HEK293T (cell line): ENCODE measurements at places on chromosomes 5 and 9.

GRCh38 chr5:10353241-10354047, at the start of gene MARCHF6:
MARCHF6 (plus strand) TSS chr5:10353695; CDS start chr5:10353899, 204 bp downstream.
- peak; percentile 83 for DNase-seq

DNA sequence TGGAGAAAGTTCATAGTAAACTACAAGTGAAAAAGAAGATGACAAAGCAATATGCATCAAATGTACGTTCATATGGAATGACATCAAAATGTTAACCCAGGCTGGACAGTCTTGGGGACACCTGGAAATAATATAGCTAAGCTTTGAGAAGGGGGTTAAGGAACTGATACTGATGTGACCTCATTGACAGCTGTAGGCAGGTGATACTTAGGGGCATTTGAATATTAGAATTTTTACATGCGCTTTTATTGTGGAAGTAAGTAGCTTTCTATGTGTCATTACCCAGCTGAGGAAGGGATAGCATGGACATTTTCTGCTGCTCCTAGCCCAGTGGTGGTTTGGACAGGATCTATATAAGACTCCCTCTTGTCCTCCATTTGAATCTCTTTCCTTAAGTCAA, 299.7 kb downstream of the CWC27 start:
- no peak for DNase-seq

GRCh38 chr5:121853850-121854249, 2.2 kb downstream of the FTMT start:
- DNase-seq = no peak

DNA sequence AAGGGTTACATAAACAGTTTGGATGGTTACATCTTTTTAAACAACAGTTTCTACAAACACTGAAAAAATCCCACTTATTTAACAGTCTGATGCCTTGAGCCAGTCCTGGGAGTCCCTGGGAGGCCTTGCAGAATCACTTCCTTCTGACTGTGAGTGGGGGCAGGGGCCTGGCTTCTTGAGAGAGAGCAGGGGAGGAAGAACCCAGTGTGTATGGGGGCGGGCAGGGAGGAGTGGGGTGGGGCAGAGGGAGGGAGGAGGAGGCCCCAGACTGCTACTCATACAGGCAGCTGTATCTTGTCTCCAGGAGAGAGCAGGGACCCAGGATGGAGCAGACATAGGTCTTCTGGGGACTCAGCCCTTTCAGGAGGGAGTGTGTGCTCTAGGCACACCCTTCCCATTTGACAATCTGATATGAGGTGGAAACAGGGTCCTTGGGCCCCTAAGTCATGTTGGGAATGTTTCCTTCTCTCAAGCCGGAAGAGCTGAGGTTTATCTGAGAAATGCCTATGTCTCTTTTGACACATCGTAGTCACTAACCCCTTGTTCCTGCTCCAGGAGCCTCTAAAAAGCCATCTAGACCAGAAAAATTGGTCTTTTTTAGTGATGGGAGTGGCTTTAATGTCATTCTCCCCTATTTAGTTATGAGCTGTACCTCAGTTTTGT, 52.8 kb downstream of the IRF1 start:
- no peak for DNase-seq

- no peak for DNase-seq
These were observed 86.8 kb upstream of the HSPA9 start for GRCh38 chr5:138661991-138662434.

DNA sequence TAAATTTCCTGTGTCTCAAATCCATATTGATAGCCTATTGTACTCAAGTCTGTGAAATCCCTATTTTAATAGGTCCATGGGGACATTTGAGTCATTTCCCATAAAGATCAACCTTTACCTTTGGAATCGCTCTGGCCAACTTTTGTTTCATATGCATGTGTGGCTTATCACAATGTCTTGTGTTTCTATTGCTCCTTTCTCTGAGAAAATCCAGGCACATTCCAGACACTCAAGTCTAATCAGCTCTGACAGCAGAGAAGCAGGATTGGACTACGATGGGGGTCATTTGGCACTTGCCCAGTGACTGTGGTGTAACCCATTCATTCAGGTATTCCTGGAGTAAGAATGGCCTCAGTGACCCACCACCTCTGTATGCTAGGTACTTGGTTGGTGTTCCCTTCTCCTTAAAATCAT, 48.4 kb downstream of the ACTBL2 start:
- DNase-seq = no peak

DNA sequence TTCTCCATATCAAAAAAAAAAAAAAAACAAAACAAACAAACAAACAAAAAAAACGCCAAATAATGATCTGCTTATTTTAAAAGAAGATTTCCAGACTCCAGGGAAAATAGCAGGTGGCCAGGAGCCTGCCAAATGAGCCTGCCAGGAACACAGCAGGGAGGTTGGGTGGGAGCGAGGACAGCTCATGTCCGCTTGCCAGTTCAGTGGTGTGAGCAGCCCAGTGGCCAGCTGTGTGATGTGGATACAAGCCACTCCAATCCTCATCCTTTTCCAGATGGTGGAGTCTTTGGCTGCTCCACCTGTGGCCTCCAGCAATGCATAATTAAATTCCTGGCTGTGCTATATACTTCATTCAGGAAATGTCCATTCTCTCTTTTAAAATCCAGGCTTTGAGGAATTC, 1025.1 kb upstream of the C9orf72 start:
- no peak for DNase-seq

DNA sequence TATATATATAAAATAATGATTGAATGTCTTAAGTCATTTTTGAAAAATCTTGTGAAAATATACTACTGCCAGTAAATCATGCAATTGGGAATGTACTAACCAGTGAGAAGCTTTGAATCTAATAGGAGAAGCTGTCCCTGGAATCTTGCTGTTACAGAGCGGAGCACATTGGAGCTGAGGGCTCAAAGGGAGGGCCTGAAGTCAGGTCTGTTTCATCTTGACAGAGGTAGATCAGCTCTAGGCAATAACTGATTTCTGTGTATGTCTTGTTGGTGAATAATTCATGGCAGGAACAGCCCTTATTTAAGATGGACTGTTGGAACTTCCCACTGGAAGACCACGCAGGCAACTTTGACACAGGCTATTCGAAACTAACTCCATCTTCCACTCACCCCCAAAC, 17.5 kb downstream of the CAMK4 start:
- no peak for DNase-seq

DNA sequence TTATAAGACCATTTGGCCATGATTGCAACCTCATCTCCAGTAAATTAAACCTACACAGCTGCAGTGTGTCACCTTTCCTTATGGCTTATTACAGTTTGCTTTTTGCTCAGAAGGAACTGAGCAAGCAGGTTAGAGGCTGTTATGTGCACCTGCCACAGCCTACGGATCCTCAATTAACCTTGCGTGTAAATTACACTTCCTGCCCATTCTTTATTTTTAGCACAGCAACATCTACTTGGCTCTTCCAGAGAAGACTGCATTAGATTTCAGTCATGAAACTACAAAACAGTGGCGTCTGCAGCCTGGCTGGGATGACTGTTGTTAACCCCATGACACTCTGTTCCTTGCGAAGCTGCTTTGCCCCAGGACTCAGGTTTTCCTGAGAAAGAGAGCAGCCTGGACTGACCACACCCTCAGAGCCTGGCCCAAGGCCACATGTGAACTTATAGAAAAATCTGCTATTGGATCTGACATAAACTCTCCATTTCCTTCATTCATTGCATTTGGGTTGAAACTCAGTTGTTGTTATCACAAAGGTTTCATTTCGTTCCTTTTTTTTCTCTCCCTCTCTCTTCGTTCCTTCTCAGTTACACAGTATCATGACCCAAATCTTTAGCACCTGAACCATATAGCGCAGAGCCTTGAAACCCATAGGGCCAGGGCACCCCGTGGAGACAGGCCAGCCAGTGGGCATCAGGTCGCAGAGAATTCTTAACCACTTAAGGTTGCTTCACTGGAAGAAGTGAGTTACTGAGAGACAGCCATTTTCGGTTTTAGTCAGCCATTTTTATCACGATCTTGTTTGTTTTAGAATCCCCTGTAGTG, 138.6 kb downstream of the PALM2AKAP2 start:
- DNase-seq = no peak

DNA sequence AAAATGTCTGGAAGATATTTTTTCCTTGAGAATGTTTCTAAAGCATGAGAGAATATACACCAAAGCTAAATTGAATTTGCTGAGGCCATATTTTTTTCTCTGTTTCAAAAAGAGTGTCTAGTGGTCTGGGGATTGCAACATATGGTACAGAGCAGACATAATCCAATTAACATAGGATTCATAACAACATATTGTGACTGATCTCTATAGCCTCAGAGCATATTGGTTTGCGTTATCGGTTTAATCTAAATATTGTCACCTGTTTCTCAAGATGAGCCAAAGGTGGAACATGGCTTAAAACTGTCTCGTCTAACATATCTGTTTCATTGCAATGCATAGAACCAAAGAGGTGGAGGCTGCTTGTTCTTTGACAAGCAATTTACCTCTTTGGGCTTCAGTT, 3.9 kb downstream of the PPP3R2 start:
- no peak for DNase-seq

- no peak for DNase-seq
These were observed 9.5 kb upstream of the MRPS2 start for GRCh38 chr9:135490980-135491464.

DNA sequence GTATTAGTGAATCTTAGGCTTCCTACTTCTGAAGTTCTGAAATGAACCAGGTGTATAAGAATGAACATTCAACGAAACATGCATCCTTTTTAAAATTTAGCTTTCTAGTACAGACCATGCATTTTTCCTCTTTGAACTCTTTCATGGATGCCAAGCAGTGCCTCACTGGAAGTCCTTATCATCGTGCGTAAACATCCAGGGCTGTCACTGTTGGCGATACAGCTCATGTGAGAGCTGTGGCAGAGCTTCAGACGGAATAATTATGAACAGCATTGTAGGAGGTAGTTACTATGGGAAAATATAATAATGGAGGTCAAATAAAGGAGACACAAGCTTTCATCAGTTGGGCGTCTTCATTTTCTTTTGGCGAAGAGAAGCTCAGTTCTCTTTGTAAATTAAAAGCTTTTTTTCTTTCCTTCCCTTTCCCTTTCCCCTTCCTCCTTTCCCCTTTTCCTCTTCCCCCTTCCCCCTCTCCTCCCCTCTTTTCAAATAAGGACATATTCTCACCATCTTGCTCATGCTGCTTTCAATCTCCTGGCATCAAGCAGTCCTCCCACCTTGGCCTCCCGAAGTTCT, 167.3 kb downstream of the KDM4C start:
- no peak for DNase-seq

GRCh38 chr5:27944471-27944870, 906.1 kb upstream of the CDH9 start:
- DNase-seq = no peak

- DNase-seq = no peak
These were observed 312.3 kb downstream of the MLLT3 start for GRCh38 chr9:20310024-20310423.

DNA sequence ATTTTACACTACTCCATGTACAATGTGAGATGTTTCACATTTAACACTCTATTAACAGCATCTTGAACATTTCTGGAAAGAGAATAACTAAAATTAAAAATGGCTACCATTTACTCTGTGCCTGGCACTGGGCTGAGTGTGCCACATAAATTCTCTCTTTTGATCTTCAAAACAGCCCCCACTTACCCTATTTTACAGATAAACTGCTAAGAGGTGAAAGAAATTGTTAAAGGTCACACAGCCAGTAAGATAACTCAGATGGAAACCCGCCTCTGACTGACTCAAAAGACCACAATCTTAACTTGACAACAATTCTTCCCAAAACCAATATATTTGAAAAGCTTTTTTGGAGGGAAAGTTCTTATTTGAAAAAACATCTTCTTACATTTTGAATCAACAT, 97.3 kb downstream of the MAPKAP1 start:
- no peak for DNase-seq

DNA sequence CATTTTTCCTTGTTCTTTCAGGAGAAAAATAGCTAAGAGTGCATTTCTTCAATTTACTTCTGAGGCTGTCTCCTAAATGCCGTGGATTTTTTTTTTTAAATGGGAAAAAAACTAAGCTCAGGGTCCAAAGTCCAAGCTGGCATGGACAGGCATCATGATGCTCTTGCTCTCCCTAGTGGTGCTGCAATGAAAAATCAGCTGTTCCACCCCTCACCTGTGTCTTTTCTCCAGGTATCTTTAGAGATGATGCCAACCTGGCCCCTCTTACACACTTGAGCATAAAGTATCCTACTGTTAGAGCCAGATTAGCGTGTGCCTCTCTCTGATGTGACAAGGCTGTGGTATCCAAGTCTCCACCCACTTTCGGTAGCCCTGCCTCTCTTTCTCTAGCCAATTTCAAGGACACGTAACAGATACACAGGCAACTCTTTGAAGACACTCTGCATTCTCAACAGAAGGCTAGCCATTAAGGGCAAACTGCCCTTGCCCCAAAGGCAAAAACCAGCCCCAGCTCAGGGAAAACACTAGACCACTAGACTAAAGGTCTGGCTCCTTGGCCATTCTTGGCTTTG, 208.8 kb downstream of the SAXO1 start:
- DNase-seq = no peak

GRCh38 chr5:132049093-132049492, 11.4 kb upstream of the IL3 start:
- no peak for DNase-seq

GRCh38 chr9:88198341-88198807, 60.1 kb upstream of the SPATA31C2 start:
- DNase-seq = no peak

DNA sequence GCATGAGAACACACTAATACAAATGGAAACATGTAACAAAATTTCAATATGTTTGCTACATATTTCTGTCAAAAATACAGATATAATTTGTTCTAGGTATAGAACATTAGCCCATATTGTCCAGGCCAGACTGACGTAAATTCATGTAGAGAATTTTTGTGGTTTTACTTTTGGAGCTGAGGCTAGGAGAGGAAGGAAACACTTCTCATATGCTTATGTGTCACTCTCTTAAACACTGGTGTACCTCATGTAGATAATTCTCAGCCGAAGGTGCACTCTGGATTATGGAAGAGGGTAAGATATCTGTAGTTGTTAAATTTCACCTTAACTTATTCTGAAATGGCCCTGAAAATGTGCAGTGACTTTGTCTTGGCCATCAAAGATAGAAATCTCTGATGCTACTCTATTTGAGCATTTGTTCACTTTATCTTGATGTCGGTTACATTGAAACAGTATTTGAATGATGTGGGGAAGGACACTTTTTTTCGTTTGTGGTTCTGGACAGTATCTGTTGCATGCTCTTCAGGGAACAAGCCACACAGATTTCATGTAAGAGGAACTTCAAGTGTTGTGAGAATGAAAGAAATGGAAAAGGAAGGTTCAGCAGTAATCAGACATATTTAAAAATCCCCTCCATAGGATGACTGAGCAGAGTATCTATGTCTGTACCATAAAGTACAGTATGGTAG, 202.7 kb downstream of the SPATA31D1 start:
- DNase-seq = no peak
